ENCODE measurements at places on chromosomes 7 and 10. TPM values are rescaled to one million over a fixed set of nuclear protein-coding genes. Genes with fewer than 3 reads are reported as not detected.

DNA sequence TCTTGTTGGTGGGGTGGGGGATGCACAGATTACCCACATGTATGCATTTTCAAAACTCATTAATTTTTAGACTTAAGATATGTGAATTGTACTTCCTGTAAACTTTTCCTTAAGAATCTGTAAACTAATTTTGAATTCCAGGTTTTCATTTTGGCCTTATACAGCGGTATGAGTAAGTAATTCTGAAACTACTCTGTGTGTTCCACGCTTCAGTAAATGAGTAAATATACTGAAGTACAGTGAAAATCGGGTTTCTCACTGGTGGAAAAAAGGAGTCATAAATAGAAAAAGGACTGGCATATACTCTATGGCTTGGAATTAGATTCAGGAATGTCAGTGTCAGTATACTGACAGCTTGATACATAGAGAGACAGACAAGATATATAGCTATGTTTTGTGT, 72.8 kb downstream of the CTTNBP2 start:
- no peak for DNase-seq

DNA sequence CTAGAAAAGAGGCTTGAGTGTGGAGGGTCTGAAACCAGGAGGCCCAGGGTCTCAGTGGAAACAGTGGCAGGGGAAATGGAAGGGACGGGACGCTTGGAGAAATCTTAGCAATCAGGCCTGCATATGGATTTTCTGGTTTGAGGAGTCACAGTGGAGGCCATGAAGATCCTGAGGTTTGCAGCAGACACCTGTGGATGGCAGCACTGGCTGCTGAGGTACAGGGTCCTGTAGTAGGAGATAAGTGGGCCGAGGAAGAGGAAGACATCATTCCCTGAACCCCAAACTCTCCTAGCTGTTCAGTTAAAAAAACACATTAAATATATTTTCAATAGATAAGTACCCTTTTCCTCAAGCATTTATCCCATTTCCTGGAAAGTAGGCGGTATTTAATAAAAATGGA, 208.8 kb upstream of the IGFBP3 start:
- no peak for DNase-seq

- no peak for DNase-seq
These were observed 28.6 kb downstream of the NPY start for GRCh38 chr7:24312588-24312987.

- DNase-seq = no peak
These were observed 10.3 kb downstream of the PKD1L1 start for GRCh38 chr7:47937711-47938573.

Gene GCK
- not detected for total RNA-seq

Gene PKD2L1
- not detected for total RNA-seq

Gene BPGM
- 20.0 TPM for total RNA-seq

DNA sequence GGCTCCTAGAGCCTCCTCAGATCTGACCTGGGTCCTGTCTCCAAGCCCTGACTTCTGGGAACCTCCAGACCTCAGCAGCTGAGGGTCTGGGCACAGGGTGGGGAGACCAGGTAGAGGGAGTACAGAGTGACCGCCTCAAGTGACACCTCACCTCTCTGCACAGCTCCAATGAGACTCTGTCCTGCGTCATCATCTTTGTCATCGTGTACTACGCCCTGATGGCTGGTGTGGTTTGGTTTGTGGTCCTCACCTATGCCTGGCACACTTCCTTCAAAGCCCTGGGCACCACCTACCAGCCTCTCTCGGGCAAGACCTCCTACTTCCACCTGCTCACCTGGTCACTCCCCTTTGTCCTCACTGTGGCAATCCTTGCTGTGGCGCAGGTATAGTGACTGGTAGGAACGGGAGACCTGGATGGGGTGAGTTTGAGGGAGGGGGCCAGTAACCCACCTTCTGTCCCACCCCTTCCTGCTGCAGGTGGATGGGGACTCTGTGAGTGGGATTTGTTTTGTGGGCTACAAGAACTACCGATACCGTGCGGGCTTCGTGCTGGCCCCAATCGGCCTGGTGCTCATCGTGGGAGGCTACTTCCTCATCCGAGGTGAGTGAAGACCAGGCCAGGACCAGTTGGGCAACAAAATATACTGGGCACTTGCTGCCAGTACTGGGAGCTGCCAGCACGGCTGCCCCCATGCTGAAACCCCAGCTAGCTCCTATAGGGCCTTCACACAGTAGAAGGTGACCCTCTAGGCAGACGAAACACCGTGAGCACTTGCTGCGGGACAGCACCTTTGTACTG, 17.8 kb downstream of the SMO start:
- DNase-seq = no peak

DNA sequence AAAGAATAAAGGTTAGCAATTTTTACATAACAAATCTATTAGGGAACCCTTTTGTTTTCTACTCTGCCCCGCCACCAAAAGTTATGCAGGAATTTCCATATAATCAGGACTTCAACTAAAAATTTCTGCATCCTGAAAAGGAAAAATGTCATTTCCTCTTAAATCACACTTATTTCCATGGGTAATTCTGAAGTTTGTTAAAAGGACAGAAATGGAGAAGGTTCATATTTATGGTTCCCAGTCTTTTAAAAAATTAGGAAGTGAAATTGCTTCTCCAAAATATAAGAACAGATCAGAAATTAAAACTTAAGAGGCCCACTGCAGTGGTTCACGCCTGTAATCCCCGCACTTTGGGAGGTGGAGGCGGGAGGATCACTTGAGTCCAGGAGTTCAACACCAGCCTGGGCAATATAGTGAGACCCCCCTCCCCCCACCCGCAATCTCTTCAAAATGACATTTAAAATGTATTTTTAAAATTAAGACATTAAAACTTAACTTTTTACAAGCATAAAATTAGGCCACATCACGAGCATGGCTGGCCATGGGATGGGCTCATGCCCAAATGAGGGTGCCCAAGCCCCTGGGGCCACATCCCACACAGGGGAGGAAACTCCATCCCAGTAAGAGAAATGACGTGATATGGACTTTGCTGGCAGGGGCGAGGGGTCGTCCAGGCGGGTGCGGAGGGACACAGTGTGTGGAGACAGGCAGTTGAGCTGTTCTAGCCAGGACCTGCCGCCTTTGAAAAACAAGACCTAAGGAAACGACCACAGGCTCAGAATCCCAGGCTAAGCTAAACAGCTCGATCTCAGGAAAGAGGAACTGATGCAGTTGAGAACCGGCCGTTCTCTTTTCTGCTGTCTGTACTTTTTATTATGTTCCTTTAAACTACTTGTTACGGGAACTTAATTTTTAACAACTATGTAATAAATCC, 51.3 kb upstream of the NFE2L3 start:
- DNase-seq = no peak

DNA sequence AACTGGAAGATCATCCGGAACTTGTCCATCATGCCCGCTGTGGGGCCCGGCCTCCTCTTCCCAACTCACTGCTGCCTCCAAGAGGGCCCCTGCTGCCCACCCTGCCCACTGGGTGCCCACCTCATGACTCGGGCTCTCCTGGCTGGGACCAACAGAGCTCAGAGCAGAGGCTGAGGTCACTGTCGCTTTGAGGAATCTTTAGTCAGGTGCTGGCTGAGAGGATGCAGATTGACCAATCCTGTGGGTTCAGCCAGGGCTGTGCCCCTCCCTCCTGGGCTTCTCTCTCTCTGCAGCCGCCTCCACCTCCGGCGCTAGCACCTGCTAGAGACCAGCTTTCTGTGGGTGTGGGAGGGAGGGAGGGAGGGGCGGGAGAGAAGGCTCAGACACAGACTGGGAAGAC, at the start of gene CALHM1:
Gene CALHM1, minus strand, starts transcription at position 181 of the 400 bp plus-strand sequence. Its CDS starts 149 bp downstream, at position 32.
- DNase-seq = no peak

GRCh38 chr10:61130366-61130765, 186.4 kb upstream of the RHOBTB1 start:
- DNase-seq = no peak

- no peak for DNase-seq
These were observed 4.6 kb downstream of the SH2B2 start for GRCh38 chr7:102291056-102291915.

GRCh38 chr10:71588685-71589084, 130.9 kb downstream of the C10orf105 start:
- no peak for DNase-seq
